ENCODE measurements at places on chromosomes 5 and 9. TPM values are rescaled to one million over a fixed set of nuclear protein-coding genes. Genes with fewer than 3 reads are reported as not detected.

DNA sequence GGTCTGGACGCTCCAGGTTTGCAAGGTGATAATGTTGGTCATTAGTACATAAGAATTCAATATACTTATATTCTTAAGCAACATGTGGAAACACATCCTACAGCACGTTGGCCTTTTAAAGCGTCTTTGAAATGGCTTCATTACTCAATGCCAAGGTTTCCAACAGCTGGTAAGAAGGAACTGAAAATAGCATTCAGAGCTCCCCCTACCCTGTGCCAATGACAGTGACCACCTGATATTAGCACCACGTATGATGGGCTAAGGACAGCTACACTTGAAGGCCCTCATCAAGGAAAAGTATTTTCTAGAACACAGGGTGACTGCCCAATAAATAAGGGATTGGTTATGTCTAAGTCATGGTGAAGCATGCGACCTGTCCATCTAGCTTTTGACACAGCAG, 9.9 kb downstream of the ZNF622 start:
- no peak for DNase-seq

CCNJL gene
- total RNA-seq = 7.6 TPM

FOXI1 gene
- not detected for total RNA-seq

SLC6A3 gene
- total RNA-seq = not detected

DNA sequence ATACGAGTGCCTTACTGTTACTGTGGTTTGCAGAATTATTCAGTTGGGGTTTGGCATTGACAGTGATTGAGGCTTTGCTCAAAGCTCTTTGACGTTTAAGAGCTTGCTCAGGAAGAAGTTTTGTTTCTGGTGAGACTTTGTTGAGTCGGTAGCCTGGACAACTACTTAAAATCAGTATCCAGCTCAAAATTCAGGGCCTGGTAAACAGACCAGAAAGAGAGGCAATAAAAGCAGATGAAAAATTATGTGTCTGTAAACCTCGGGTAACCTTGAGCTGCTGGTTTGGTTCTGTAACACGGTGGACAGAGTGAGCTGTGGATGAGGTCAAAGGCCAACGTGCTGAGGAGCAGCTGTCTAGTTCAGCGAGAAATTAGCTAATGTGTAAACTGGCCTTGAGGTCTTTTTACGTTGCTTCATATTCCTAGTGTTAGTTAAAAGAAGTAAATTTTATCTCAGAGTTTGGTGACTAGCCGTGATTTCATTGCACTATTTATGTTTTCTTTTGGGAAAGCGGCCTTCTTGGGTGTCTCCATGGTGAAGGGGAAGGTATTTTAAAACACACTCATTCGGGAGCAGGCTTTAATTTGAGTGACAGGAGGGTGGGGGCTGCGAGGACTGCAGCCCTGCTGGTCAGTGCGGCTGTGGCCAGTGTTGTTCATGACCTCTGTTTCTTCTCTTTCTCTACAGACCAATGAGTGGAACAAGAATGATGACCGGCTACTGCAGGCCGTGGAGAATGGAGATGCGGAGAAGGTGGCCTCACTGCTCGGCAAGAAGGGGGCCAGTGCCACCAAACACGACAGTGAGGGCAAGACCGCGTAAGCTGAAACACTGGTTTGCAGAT, 82.0 kb upstream of the TTC23L start:
- DNase-seq = no peak

GRCh38 chr5:87210743-87211142, 56.9 kb upstream of the RASA1 start:
- no peak for DNase-seq

GRCh38 chr5:83718195-83718825, 2.3 kb downstream of the HAPLN1 start:
- DNase-seq = no peak

PCDH12 gene
- total RNA-seq = 5.0 TPM

GRCh38 chr9:8863886-8864544, 1064.4 kb upstream of the DMAC1 start:
- DNase-seq = no peak

GRCh38 chr5:34003941-34004340, 3.9 kb downstream of the AMACR start:
- no peak for DNase-seq

- no peak for DNase-seq
These were observed 592.5 kb downstream of the CCDC171 start for GRCh38 chr9:16145196-16145950.

DNA sequence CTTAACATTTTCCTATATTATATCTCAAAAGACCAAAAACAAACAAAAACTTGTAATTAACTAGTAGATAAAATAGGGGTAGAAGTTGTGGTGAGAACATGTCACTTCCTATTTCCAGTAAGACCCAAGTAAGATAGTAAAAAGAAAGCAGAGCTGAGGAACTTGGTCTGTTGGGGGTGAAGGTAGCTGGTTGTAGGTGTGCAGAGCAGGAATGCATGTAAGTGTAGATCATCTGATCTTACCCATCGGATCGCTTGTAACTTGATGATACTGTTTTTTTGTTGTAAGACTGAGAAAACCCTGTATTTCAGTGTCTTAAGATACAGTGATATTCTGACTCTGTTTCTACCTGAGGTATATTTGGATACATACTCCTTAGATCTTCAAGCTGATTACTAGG, 5.7 kb downstream of the SRP19 start:
- DNase-seq = no peak

DNA sequence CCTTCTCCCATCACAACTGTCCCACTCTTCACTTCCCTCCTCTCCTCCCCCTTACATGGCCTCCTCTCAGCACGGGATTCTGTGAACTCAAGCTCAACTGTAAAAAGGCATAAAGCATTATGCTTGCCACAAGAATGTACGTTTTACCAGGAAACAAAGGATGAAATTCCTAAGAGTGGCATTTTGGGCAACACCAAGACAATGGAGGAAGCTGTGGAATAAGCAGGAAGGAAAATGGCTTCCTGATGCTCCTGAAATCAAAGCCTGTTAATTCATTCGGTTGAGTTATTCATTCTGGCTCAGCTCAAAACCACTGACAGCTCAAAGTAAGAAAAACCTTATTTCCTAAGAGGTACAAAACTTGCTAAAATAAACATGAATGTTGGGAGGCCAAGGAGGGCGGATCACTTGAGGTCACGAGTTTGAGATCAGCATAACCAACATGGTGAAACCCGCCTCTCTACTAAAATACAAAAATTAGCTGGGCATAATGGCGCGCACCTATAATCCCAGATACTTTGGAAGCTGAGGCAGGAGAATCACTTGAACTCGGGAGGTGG, 40.8 kb upstream of the DMRT1 start:
- DNase-seq = no peak

- DNase-seq = no peak
These were observed 182.8 kb downstream of the SEMA5A start for GRCh38 chr5:9363026-9363425.

DNA sequence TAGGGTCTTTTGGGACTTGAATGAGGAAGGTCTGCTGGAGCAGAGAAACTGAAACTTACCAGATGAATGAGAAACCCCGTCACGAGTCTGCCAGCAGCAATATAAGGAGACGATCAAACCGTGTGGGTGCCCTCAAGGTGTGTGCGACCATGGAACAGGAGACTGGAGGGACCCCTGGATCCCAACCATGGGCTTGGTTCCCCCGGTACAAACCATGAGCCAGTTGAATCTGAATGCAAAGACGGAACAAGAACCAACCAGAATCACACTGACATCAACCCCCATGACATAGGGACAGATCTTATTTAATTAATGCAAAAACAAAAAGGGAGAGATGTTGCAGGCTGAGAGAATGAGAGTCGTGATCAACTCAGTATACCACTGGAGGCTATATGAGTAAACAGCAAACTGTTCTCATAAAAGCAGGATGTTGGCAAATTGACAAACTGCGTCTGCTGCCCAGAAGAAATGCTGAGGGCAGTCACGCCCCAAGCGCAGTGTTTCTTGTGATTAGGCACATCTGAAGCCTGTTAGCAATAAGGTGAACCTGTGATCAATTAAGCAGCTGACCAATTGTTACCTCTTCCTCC, 475.5 kb upstream of the ACO1 start:
- DNase-seq = no peak

IFNA2 gene
- not detected for total RNA-seq

BTNL8 gene
- total RNA-seq = not detected

DNA sequence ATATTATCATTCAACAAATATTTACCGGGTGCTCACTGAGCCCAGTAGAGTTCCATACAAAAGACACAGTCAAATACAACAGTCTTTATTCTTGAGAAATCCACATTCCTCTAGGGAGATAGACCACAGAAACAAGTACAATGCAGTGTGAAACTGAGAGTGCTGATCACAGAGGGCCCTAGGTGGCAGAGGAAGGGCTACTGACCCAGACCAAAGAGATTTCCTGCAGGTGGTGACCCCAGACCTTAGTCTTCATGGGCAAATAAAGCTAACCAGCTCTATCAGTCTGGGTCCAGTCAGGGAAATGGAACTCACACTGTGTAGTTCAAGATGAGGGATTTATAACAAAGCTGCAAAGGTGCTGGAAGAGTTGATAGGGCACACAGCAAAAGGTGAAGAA, 110.4 kb upstream of the SLC27A6 start:
- no peak for DNase-seq

DNA sequence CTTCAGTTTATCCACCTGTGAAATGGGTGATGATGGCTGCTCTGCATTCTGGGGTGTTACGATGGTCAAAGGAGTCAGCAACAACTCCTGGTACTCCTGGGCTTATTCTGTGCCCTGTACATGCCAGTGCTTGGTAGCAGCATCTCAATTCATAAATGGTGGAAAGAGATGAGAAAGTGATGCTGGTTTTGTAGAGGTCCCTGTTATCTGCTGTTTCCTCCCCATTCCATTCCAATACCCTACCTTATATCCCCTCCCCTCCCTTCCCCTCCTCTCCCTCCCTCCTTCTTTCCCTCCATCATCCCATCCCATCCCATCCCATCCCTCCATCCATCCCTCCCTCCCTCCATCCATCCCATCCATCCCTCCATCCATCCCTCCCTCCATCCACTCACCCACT, 19.1 kb downstream of the BOD1 start:
- DNase-seq = no peak

GRCh38 chr9:13397661-13398060, 118.2 kb upstream of the MPDZ start:
- DNase-seq = no peak

FCN2 gene
- total RNA-seq = 0.26 TPM

IL9 gene
- not detected for total RNA-seq

GRCh38 chr5:170861917-170862766, at the start of gene RANBP17:
Gene RANBP17, plus strand, starts transcription at chr5:170862018.
- DNase-seq = peak; percentile 12

GRCh38 chr9:27149651-27150050, 40.6 kb downstream of the TEK start:
- DNase-seq = no peak

- DNase-seq = no peak
These were observed 249.0 kb downstream of the MLLT3 start for GRCh38 chr9:20373263-20373662.

DNA sequence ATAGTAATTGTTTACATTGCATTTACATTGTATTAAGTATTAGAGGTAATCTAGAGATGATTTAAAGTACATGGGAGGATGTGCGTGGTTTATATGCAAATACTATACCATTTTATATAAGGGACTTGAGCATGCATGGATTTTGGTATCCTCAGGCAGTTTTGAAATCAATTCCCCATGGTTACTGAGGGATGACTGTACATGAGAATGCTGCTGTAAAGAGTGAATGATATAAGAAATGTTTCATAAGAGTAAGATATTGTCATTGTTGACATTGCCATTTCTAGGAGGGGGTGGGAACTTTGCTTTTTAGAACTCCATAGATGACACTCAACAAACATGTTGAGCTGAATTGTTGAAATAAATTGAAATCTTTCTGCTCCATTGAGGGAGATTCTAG, 185.0 kb downstream of the SEMA6A start:
- no peak for DNase-seq

GPX8 gene
- 4.8 TPM for total RNA-seq

- DNase-seq = no peak
These were observed 111.8 kb downstream of the WDR70 start for GRCh38 chr5:37490931-37491330.

SLC46A2 gene
- total RNA-seq = not detected

DNA sequence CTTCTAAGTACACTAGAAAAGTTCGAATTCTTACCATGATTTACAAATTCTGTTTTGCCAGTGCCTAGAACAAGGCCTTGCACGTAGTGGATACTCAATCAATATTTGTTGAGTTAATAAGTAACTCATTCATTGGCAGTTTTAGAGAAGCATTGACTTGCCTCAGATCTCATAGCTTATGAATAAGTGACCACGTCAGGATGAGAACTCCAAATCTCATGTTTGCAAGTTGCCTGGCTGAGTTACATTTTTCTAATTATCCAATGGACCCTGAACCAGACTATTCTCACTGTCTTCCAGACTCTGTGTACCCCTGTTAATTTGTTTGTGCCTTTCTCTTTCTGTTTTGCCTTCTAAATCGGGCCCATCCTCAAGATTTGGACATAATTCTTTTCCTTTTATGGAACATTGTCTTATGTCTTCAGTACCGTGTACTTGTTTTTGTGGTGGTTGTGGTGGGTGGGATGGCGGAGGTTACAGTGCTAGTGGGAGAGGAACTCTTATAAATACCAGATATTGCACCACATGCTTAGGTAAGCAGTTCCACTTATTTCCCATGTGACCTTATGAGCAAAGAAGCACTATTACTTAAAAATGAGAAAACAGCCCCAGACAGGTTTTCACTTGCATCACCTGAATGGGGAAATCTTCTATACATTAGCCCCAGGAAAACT, 96.3 kb downstream of the UNC13B start:
- no peak for DNase-seq

GRCh38 chr5:10400831-10401230, 40.8 kb upstream of the ROPN1L start:
- no peak for DNase-seq

PRRC2B gene
- total RNA-seq = 152 TPM

- peak; percentile 46 for DNase-seq
These were observed 194.3 kb downstream of the PALM2AKAP2 start for GRCh38 chr9:109974143-109974917.

GRCh38 chr9:17436854-17437253, 142.0 kb upstream of the SH3GL2 start:
- no peak for DNase-seq

IFNK gene
- not detected for total RNA-seq

DNA sequence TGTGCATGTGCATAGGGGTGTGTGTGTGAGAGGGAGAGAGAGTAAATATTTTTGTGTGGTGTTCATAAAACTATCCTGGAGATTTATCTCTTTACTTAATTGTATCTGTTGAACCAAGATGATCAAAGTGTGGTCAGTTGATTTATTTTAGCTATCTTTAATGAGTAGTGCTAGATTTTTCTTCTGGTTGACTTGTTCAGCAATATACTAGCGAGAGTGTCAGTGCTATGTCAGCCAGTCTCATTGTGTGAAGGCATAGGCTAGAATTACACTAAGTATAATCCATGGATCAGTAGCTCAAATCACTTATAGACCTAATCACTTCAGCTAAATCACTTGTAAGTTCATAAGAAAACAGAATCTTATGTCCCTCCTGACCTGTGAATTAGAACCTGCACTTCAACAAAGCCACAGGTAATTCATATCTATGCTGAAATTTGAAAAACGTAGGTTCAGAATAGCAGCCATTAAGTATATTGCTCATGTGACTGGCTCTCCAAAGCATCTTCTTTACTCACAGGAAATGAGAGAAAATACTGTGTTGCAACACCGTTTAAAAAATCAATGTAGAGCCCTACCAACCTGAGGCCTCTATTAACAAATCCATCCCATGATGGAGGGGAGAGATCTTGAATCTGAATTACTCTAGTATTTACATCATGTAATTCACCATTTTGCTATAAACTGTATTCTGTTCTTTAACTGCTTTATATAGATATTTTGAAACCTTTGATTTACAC, 203.1 kb upstream of the ACTBL2 start:
- DNase-seq = no peak

Measured in heart left ventricle (tissue), 16 donors.